ENCODE measurements at places on chromosomes 7 and 10.

GRCh38 chr10:32377458-32378259, 30.7 kb upstream of the EPC1 start:
- peak; percentile 77 for DNase-seq

DNA sequence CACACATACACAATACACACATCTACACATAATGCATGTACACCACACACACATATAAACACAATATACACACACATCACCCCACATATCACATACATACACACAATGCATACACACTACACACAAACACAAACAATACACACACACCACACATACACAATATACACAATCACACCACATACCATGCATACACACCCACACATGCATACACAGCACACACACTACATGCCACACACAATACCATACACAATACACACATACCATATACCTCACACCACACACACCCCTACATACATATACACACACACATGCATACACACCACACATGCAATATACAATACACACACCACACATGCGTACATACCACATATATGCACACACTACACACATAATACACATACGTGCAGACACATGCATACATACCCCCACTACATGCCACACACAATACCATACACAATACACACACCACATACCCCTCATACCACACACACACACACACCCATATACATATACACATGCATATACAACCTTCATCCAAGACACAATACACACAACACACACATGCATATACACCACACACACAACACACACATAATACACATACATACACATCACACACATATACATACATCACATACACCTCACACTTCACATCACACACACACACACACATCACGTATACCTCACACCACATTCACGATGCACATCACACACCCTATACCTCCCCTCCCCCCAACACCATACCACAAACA, 34.0 kb downstream of the PSMC2 start:
- no peak for DNase-seq

GRCh38 chr10:6579904-6580278, at the start of gene PRKCQ:
TSS of gene PRKCQ (minus strand) at chr10:6580276. CDS start at chr10:6515135, 65,141 bp downstream.
- DNase-seq: no peak

DNA sequence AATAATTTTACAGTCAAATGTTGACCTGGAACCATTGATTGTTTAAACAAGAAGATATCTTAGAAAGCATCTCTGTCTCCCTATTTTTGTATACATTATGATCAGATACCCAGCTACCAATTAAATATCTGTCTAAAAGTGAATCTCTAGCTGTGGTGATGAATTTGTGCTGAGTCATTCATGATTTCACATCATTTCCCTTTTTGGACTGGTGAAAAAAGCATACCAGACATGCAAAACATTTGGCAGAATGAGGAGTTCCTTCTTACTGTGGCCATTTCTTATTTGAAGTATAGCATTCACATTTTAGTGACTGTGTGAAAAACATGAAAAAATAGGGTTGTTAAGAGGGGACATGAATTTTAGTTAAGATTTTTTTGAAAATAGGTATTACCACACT, 98.0 kb upstream of the GATA3 start:
- no peak for DNase-seq

DNA sequence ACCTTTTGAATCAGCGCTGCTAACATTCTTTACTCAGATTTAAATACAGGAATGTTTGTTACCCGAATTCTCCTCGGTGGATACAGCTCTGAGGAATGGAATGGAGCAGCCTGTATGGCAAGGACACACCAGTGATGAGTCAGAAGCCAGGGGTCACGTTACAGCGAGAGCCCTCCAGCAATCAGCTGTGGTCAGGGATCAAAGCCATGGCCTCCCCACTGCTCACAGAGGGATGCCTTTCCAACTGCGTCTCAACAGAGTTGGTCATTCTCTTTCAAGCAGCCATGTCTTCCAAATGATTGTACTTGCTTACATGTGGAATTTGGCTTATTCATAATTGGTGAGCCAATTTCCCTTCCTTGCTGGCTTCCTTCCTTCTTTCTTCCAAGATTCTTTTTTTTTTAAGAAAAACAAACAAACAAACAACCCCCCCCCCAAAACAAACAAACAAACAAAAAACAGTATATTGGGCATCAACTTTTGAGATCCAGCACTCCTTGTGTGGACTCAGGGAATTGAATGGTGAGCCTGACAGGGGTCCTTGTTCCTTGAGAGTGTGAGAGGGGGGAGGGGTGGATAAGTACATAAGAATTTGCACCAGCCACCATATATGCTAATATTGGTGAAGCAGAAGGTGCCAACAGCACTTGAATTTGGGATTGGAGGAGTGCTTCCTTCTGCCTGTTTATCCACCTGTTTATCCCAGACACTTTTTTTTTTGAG, 100.2 kb downstream of the ATXN7L1 start:
- DNase-seq: no peak

GRCh38 chr10:125153703-125154490, 6.5 kb downstream of the CTBP2 start:
- no peak for DNase-seq

DNA sequence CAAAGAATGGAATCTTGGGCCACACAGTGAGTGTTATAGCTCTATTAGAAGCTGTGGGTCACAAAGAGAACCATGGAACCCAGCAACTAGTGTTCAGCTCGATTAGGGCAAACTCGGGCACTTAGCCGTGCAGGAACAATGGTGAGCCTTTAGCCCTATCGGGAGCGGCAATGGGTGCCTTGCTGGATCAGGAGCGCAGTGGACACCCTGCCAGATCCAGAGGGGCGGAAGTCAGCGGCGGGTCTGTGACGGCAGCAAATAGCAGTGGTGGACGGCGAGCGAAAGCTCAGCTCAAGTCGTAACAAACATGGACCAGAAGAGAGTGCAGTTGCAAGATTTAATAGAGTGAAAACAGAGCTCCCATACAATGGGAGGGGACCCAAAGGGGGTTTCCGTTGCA, 43.9 kb upstream of the NRG3 start:
- DNase-seq: no peak
